ENCODE measurements at places on chromosomes 1 and 21.

GRCh38 chr1:202821467-202821866 is 10.7 kb downstream of the PCAT6 start:
- no peak for DNase-seq

- DNase-seq = no peak
These were observed 273.4 kb upstream of the CACYBP start for GRCh38 chr1:174726167-174726879.

- no peak for DNase-seq
These were observed 3.9 kb downstream of the S100B start for GRCh38 chr21:46600978-46601377.

GRCh38 chr1:109516872-109517271 is 7.3 kb upstream of the AMIGO1 start:
- no peak for DNase-seq

DNA sequence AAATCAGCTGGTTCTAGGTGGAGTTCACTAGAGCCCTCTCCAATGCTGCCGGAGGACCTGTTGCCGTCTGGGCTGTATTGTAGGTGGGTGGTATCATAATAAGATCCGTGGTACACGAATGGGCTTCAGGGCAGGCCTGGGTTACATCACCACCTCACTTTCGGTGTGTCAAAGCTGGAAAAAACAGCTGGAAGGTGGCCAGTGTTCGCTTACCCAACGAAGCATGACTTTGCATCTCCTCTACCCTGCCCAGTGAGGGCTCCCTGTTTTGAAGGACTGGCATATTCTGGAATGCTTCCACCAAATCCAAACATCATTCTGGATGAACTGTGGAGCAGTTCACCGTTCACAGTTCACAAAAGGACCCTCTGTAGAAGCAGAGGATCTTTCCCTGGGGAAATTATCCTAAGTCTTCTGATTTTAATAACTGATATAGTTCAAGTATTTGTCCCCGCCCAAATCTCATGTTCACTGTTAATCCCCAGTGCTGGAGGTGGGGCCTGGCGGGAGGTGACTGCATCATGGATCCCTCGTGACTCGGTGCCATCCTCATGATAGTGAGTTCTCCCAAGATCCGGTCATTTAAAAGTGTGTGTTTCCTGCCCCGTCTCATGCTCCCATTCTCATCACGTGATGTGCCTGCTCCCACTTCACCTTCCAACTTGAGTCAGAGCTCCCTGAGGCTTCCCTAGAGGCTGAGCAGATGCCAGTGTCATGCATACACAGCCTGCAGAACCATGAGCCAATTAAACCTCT is 429.0 kb downstream of the KIF26B start:
- no peak for DNase-seq
